Stimulated activated CD4-positive, alpha-beta T cell treated with anti-CD3 and anti-CD28 coated beads, Interleukin-12 subunit alpha, Interleukin-12 subunit beta, amount 100 ng/mL, for 24 hours (primary cell): ENCODE measurements at places on chromosomes 2 and 18.

GRCh38 chr2:131724019-131724418 is 196.3 kb downstream of the CCDC74A start:
- no peak for DNase-seq

- no peak for DNase-seq
Observed at GRCh38 chr2:26634636-26635230, 6.4 kb downstream of the CIB4 start.

GRCh38 chr18:67672155-67672554 is 155.6 kb upstream of the DSEL start:
- DNase-seq: no peak

GRCh38 chr2:232839411-232840079 is 30.5 kb upstream of the SNORC start:
- no peak for DNase-seq

DNA sequence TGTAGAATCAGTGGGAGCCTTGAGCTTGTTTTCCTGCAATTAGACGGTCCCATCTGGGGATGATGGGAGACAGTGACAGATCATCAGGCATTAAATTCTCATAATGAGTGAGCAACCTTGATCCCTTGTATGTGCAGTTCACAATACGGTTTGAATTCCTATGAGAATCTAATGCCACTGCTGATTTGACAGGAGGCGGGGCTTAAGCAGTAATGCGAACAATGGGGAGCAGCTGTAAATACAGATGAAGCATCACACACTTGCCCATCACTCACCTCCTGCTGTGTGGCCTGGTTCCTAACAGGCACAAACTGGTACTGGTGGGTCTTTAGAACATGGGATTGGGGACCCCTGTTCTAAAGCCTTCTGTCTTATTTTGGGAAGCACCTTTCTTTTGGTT is 17.9 kb upstream of the NYAP2 start:
- DNase-seq: no peak
